Stimulated activated CD8-positive, alpha-beta memory T cell treated with anti-CD3 and anti-CD28 coated beads, Interleukin-2, amount 100 ng/mL, for 1 hour (primary cell): ENCODE measurements at places on chromosomes 3 and 15.

DNA sequence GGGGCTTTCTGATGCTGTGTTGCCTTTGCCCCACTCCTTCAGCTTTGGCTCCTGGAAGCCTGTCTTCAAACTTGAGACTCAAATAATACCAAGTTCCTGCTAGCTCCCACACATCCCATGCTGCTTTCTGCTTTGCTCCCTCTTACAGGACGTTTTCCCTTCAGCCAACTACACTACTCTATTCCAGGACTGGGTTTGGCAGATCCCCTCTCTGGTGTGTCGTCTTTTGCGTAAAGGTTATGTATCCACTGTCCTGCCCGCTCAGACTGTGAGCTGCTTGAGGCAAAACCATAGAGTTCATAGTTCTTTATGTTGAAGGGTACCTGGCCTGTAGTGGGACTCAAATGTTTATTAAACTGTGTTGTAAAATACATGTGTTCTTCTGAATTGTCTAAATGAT, 25.4 kb downstream of the PPP2R3A start:
- no peak for DNase-seq

GRCh38 chr3:127949446-127950055, 34.5 kb downstream of the KBTBD12 start:
- DNase-seq = no peak

DNA sequence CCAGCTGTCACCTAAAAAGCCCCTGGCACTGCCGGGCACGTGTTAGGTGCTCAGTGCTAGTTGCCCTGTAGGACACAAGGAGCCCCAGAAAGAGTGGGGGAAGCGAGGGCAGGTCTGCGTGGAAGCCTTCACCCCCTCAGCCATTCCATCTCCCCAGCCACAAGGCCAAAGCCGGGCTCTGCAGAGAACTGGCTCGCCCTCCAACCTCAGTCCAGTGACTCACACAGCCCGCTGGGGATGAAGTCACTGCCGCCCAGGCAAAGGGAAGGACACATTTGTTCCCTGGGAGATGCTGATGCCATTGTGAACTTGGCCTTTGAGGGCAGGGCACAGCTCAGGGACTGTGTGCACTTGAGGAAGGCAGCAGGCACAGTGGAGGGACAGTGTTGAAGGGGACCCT, 48.1 kb downstream of the IQSEC1 start:
- DNase-seq = no peak

DNA sequence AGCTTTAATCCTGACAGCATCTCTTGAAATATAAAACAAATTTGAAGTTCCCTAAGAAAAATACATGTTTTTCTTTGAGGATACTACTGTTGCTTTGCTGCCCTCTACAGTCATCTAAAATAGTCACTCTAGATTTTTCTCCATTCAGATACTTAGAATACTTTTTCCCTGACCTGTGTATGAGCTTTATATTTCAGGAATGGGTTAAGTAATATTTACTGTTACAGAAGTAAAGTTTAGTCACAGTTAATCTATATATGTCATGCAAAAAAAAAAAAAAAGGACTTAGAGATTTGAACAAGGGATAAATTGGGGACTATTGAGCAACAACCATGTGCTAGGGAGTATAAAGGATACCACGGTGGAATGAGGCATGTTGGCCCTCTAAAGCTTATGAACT, 8.8 kb downstream of the NECTIN3 start:
- DNase-seq = no peak

DNA sequence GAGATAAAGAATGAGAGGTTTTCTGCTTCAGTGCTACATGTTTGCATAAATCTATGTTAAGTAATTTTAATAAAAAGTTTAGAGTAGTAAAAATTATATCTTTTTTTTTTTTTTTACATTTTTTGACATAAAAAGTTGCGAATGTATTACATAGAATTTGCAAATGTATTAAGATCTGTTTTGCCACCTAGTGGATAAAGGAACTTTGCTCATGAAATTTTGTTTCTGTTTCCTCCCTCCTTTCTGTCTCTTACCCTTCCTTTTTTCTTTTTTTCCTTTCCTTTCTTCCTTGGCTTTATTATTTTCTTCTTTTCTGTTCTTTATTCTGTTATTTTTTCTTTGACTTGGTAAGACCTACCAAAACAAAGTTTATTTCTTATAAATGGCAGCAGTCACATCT, 58.5 kb upstream of the UTS2B start:
- DNase-seq = no peak

GRCh38 chr3:119595639-119596334, 1.9 kb upstream of the PLA1A start:
- no peak for DNase-seq

DNA sequence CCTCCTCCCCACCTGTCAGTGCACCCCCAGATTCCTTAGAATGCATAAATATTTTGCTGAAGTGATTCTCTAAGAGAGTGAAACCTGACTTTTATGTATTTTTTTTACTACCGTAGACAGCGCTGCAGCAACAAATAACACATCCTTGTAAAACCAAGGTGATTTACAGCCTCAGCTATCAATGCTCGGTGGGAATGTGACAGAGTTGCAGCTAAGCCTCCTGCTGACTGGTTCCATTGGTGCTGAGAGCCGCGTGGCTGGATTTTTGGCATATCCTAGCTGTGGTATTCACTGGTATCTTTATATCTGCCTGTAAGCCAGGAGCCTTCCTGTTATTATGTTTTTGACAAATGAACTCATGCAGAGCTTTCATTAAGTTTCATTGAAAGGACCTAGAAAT, 11.0 kb downstream of the FGD5 start:
- no peak for DNase-seq

- DNase-seq = no peak
These were observed 3.1 kb downstream of the CD86 start for GRCh38 chr3:122058294-122058693.

- DNase-seq = no peak
These were observed 6.6 kb upstream of the BLM start for GRCh38 chr15:90710436-90711027.

DNA sequence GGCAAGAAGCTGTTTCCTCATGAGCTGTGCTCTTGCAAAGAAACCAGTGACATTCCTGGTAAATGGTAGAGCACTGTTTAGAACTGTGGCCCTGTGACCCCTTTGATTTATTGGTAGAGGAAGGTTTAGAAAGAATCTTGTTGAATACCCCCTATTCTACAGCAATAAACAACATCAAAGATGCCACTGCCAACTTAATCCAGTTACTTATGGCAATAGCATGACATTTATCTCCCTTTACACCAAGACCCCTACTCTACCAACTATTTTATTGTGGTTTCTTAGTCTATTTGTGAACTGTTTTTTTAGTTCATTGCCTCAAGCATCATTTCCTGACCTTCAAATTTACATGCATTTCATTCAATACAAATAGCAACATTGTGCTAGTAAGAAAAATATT, 288.6 kb downstream of the EPHA3 start:
- DNase-seq = no peak

- no peak for DNase-seq
These were observed 3.8 kb downstream of the PLCH1 start for GRCh38 chr3:155741101-155741500.

DNA sequence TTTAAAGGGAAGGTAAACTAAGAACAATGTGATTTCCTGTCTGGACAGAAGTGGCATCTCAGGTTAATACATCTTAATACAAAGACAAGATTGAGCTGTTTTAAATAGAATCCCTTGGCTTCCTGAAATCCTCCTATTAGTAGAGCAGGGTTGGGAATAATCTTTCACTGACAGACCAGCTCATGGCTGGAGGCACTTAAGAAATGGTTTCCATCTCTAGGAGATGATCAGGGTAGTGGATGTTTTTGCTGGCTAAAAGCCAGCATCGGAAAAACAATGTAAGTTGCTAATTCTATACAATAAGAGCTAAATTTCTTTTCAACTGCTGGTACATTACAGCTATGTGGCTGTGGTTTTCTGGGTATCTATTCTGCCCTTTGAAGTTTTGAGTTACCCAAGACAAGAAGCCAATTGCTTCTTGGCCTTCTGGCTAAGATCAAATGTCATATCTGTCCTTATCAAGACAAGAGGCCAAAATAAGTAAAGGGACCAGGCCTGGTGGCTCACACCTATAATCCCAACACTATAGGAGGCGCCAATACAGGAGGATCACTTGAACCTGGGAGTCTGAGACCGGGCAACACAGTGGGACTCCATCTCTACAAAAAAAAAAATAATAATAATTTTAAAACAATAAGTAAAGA, 49.6 kb downstream of the SHQ1 start:
- no peak for DNase-seq

DNA sequence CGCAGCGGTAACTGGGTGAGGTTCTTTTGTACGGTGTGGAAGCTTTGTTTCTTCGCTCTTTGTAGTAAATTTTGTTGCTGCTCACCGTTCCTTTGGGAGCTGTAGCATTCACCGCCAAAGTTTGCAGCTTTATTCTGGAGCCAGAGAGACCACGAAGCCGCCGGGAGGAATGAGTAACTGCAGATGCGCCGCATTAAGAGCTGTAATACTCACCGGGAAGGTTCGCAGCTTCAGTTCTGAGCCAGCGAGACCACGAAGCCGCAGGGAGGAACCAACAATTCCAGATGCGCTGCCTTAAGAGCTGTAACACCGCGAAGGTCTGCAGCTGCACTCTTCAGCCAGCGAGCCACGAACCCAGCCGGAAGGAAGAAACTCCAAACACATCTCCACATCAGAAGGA, 56.0 kb upstream of the DYNC1LI1 start:
- no peak for DNase-seq

GRCh38 chr3:185420762-185421161, 57.8 kb downstream of the MAP3K13 start:
- DNase-seq = no peak

GRCh38 chr3:126113238-126113555, 29.3 kb upstream of the SLC41A3 start:
- DNase-seq = no peak

GRCh38 chr3:136960838-136961836, 3.4 kb downstream of the IL20RB start:
- DNase-seq = no peak

DNA sequence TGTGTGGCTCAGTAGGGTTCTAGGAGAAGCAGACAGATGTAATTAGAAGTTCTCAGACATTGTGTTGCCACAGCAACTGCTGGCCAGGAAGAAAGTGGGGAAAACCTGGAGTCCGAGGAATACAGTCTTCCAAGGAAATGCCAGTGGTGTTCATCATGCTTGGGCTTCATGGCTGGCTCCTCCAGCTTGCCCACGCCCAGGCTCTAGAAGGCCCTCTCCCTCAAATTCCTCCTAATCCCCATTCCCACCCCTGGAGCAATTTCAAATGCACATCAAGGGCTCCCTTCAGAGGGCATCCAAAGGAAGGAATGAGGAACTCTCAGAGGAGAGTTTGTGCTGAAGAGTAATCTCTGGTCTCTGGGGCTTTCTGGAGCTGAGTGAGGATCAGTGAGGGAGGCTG, 21.9 kb downstream of the FSTL1 start:
- DNase-seq = no peak

DNA sequence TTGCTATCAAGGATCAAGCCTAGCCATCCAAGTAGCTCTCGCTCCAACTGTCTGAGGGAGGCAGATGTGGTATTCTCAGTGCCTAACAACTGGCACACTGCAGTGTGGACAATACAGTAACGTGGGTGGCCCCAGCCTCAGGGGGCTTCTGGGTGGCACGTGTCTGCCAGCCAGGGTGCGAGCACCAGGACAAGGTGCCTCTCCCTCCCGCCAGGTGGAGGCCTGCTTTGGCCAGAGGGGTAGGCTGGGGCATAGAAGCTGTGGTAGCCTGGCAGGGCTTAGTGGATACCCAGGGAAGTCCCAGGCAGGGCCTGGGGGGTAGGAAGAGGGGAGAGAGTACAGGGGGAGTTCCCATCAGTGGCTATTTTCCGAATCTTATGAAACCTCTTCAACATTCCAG, 234.0 kb downstream of the PLCL2 start:
- no peak for DNase-seq

DNA sequence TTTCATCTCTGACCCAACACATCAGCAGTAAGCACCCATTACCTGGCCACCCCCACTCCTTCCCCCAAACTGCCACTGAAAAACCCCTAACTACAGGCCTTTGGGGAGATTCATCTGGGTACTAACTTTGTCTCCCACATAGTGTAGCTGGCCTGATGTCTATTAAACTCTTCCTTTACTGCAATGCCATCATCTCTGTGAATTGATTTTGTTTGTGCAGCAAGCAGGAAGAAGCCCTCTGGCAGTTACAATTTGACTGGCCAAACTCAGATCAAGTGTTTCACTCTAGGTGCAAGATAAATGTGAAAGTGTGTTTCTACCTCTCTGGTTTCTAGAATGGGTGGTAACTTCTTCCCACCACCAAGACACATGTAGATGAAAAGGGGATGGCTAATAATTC, 26.7 kb upstream of the OR5K4 start:
- no peak for DNase-seq

DNA sequence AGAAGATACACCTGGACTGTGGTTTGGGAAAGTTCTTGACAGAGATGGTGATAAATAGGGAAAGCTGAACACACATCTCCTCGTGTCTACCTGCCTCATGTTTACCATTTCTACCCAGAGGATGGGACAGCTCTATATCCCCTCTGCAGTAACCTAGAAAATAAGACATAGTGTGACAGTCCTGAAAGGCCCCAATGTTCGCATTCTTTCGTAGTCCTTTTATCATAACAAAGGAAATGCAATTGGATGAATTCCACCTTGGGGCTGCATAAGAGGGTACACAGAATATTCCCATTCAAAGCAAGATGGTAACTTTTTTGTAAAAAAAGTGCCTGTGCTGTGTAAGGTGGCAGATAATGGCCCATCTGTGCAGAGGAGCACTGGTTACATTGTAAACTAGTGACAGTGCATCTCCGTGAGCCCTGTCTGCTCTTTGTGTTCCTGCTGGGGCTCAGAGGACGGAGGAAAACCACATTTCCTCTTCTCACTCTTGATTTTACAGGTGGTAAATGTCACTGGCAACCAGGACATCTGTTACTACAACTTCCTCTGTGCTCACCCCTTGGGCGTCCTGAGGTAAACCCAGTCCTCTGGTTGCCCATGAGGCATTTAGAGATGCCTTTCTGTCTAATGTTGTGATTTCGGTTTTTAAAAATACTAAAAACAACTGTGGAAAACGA, 74.3 kb downstream of the SIDT1 start:
- no peak for DNase-seq

GRCh38 chr3:193230610-193231009, 10.4 kb upstream of the PLAAT1 start:
- DNase-seq = no peak

DNA sequence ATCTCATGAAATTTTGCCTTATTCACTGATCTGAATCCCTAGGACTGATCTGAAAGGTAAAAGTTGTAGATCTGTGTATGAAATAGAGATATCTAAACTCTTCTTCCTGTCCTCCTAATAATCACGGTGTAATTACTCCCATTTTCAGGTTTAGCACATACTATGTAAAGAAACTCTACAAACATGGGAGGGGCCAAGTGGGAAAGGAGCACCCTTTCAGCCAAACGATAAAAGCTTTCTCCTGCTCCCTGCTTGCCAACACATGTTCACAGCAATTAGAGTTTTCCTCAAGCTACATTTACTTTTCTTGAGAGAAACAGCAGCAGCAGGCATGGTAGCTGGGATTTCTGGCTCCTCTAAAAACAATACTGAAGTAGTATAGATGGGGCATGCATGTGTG, 71.6 kb downstream of the CHAC1 start:
- no peak for DNase-seq
